ENCODE measurements at places on chromosomes 4 and X. TPM values are rescaled to one million over a fixed set of nuclear protein-coding genes. Genes with fewer than 3 reads are reported as not detected.

Gene ZCCHC18
- total RNA-seq, result 1.2 TPM

Gene MAGEH1
- 28.2 TPM for total RNA-seq

Gene SLC10A4
- not detected for total RNA-seq

Gene TNIP3
- 0.47 TPM for total RNA-seq

Gene P2RY4
- not detected for total RNA-seq

Gene AKAP4
- total RNA-seq, result not detected

Gene CSAG3
- total RNA-seq, result not detected

Gene HMGN5
- total RNA-seq, result 1.1 TPM

Gene SMIM20
- 16.0 TPM for total RNA-seq

Gene AFF2
- 0.13 TPM for total RNA-seq

Gene AR
- 14.8 TPM for total RNA-seq

Gene ERCC6L
- 14.4 TPM for total RNA-seq

Gene ARHGAP4
- 0.63 TPM for total RNA-seq

Gene CT55
- total RNA-seq, result not detected

Gene JAKMIP1
- total RNA-seq, result not detected

Gene VSIG4
- not detected for total RNA-seq

Gene COL4A6
- under 0.01 TPM for total RNA-seq

Gene HSFX3
- not detected for total RNA-seq

Gene FGF5
- 2.5 TPM for total RNA-seq

Gene MAGEC2
- not detected for total RNA-seq

Gene MAGEC1
- total RNA-seq, result not detected

Gene ANKRD37
- total RNA-seq, result 15.1 TPM

Gene EVC
- total RNA-seq, result 10.0 TPM

Gene LRRC66
- total RNA-seq, result not detected

Gene CWH43
- not detected for total RNA-seq

Gene ZAR1
- total RNA-seq, result not detected

Gene ARMCX1
- 19.6 TPM for total RNA-seq

Gene ARHGAP24
- total RNA-seq, result 3.4 TPM

Gene SPARCL1
- not detected for total RNA-seq

Gene NKX6-1
- 3.3 TPM for total RNA-seq

Gene SLC34A2
- not detected for total RNA-seq

Gene CXCL5
- not detected for total RNA-seq
